ENCODE measurements at places on chromosomes 2 and 18.

GRCh38 chr2:157803952-157804351, 72.2 kb downstream of the ACVR1 start:
- no peak for DNase-seq

DNA sequence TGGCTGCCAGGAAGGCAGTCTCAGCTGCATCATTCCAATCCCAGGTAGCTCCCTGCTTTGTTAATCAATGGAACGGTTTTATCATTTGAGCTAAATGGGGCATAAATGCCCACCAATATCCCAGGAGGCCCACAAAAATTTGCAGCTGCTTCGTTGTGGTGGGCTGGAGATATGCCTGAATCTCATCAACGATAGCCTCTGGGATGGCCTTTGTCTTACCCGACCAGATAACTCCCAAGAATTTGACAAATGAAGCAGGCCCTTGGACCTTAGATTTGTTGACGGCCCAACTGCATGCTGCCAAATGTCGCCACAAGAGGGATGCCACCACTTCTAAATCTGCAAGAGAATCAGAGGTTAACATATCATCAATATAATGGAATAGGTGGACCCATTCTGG, 236.4 kb downstream of the MBD5 start:
- no peak for DNase-seq

- no peak for DNase-seq
These were observed 131.4 kb upstream of the MAP3K20 start for GRCh38 chr2:172944022-172944793.

GRCh38 chr2:121947674-121948073, 192.2 kb downstream of the TSN start:
- DNase-seq, result no peak

GRCh38 chr2:80351231-80351630, 46.7 kb upstream of the LRRTM1 start:
- DNase-seq, result no peak

- DNase-seq, result peak; percentile 40
These were observed at the start of gene HOXD11 for GRCh38 chr2:176106581-176107539. TSS of gene HOXD11 (plus strand) at chr2:176107280. CDS start at chr2:176107356, 76 bp downstream.

GRCh38 chr18:55853268-55853667, 265.3 kb upstream of the TCF4 start:
- DNase-seq, result no peak

DNA sequence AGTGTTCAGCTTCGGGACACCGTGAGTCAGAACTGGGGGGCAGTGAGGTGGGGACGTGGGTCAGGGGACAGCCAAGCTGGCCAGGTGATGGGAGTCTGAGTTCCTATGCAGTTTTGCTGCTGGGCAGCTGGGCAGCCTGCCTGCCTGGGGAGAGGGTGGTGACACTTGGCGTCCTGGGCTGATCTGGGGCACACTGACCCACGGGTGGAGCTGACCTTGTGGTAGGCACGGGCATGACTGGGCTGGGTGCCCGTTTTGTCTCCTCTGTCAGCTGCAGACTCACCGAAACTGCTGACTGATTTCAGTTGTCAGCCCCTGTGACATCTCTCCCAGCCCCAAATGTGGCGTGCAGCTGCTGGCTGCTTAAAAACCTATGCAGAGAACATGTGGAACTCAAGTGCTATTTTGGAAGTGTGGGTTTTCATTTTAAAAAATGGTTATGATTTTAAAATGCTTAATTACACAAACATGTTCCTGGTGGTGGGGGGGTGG, 32.6 kb upstream of the E2F6 start:
- DNase-seq, result no peak

Data from SK-N-DZ (cell line).